Activated naive CD4-positive, alpha-beta T cell (primary cell): ENCODE measurements at places on chromosomes 1 and 21.

DNA sequence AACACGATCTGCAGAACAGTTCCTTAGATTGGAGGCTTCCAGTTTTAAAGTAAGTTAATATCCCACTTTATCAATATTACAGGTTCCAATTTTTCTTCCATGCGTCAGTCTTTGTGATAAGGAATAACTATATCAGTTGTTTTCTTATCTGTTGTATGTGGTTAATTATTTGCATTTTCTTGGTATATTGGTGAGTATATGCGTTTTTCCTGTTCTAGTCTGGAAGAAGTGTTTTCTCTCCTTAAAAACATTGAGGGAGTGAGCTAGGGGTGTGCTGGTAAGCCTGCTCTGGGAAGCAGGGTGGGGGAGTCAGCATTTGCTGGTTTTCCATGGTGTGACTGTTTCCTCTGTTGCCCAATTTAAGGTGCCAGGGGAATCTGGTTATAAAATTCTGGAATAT, 50.2 kb upstream of the KIF1B start:
- DNase-seq: no peak

- DNase-seq: no peak
These were observed 51.1 kb downstream of the SLC16A1 start for GRCh38 chr1:112904831-112905261.

- no peak for DNase-seq
These were observed 126.9 kb upstream of the ETS2 start for GRCh38 chr21:38678827-38679226.

GRCh38 chr21:41052820-41053555, 115.0 kb upstream of the BACE2 start:
- no peak for DNase-seq

- DNase-seq: no peak
These were observed 23.4 kb downstream of the DYNLT5 start for GRCh38 chr1:66775646-66776045.

- no peak for DNase-seq
These were observed 20.6 kb downstream of the STUM start for GRCh38 chr1:226568975-226569741.

DNA sequence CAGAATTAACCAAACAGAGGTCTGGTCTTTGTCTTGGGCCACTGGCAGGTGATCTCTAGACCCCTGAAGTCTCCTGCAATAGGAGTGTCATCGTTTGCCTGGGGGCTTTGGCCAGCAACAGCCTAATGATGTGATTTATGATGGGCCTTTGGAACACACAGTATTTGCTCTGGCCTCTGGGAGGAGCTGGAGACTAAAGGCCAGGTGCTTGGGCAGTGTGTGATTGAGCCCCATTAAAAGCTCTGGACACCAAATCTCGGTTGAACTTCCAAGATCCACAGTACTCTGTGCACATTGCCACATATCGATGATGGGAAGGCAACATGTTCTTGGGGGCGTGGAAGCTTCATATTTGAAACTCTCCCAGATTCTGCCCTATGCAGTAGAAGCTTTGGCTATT, 32.0 kb upstream of the TLR5 start:
- no peak for DNase-seq

DNA sequence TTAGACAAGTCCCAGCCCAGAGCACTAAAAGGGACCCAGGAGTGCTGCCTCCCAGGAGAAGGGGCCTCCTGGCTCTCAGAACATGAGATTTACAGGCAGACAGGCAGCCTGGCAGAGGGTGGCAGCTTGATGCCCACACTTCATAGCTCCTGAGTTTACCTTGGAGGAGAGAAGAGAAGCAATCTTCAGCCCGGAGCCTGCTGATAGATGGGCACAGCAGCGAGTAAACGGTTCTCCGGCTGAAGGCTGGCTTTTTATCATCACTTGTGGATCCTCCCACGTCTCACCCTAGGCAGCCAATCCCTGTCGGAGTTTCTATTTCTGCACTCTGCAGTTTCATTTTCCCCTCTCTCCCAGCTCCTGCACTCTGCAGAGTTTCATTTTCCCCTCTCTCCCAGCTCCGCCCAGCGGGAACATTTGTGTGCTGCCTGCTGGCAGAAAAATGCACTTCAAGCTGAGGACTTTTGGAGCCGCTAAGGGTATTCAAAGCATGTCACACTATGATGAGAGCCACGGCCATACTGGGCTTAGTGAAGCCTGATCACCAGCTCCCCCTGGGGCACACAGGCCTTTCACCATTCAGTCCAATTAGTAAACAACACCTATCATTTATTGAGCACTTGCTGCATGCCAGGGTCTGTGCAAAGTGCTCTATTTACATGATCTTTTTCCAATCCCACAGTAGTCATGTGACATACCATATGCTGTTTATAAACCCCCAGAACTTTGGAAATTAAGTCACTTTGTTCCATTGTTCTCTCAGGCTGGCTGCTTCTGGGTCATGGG, at the start of gene IFI6:
TSS of gene IFI6 (minus strand) at position 229 of the 786 bp plus-strand sequence. CDS start 2,878 bp downstream, outside the sequence.
- peak; percentile 15 for DNase-seq

DNA sequence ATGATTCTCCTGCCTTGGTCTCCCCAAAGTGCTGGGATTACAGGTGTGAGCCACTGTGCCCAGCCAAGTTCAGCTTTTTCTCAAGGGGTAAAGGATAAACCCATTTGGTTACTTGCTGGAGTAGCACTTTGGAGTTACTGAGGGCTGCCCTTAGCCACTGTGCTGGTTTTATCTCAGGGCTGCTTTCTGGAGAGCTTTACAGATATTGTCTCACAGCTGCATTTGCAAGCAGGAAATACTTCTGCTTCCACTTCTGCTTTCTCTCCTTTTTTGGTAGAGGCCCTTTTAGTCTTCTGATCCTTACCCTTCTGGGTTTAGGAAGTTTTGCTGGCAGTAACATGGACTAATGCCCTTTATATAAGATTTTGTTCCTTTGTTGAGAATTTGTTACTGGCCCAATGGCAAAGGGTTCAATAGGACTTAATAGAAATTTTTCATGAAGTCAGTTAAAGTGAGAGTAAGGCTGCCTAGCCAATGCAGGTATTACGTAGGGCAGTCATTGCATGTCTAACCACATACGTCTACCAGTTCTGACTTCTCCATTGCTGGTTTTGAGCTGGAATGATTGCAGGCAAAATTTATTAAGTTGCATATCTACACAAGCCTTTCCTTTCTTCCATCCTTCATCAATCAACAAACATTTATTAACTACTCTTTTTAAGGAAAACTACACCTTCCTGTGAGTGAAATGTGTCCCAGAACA, 24.4 kb downstream of the CAP1 start:
- DNase-seq: no peak

DNA sequence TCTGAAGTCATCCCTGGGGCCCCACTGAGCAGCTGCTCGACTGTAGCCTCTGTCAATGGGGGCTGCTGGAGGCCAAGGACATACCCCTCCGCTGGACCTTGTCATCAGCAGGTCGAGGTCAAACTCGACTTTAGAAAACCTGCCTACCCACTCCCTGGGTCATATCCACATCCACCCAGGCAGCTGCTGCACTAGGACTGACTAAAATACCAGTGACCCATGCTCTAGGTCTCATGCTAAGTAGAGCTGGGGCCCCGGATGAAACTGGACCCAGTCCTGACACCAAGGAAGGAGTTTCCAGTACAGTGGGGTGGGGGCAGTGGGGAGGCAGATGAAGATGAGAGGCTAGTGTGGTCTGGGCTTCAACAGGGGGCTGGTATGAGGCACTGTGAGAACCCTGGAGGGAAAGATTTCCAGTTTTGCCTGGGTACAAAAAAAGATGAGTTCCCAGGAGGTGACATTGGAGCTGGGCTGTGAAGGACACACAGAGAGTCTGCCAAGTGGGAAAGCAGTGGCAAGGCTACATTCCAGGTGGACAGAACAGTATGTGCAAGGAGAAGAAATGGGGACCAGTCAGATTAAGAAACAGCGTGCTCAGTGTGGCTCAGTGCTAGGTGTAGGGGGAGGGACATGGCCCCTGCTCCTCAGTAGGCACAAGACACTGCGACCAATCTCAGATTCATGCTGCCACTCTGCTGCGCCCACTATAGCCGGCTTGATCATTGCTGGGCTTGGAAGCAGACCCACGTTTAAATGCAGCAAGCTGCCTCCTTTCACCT, 12.4 kb downstream of the SLC2A1 start:
- no peak for DNase-seq

GRCh38 chr1:119885903-119886783, 10.2 kb downstream of the ADAM30 start:
- peak; percentile 18 for DNase-seq

DNA sequence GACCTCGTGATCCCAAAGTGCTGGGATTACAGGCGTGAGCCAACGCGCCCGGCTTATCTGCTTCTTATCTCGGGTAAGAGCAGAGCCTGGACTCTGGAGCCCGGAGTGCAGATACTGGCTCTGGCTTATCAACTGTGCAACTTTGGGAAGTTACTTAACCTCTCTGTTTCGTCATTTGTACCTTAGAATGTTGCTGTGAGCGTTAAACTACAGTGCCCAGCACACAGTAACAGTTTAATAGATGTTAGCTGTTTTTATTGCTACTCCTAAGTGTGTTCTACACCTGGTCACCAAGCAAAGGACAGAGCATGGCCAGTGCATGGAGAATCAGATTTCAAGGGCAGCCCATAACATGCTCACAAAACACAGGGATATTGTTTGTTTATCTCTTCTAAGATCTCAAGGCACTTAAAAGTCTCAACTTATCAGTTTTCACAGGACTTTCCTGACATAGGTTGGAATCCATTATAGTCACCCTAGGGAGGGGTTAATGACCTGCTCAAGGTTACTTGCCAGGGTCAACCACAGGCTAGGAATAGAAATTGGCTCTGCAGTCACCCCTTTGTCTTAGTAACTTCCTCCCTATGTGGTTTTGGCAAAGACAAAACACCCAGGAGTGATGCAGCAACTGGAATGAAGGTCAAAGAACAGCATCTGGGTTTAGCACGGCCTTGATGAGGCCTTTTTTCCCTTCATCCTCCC, 22.5 kb upstream of the SRP9 start:
- no peak for DNase-seq

GRCh38 chr1:171666114-171666769, 13.8 kb upstream of the MYOC start:
- DNase-seq: no peak

- no peak for DNase-seq
These were observed 33.2 kb upstream of the EPHA8 start for GRCh38 chr1:22529901-22530621.

GRCh38 chr21:37742532-37742931, 173.7 kb downstream of the KCNJ6 start:
- no peak for DNase-seq

DNA sequence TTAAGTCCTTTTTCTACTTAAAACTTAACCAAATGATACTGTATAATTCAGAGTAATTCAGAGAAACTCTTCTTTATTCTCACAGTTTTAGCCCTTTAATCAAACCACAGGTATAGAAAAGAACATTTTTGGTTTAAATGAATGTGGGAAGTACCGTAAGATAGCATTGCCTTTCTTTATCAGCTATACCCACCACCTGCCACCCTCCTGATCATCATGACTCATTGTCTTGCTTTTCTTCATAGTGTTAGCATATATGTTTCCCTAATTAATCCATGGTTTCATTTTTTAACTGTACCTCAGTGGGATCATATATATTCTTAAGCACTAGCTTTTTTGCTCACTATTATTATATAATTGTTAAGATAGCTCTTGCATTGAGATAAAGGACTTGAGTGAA, 27.5 kb upstream of the ANGPTL1 start:
- no peak for DNase-seq

GRCh38 chr1:2642131-2642559, 9.3 kb upstream of the MMEL1 start:
- no peak for DNase-seq

DNA sequence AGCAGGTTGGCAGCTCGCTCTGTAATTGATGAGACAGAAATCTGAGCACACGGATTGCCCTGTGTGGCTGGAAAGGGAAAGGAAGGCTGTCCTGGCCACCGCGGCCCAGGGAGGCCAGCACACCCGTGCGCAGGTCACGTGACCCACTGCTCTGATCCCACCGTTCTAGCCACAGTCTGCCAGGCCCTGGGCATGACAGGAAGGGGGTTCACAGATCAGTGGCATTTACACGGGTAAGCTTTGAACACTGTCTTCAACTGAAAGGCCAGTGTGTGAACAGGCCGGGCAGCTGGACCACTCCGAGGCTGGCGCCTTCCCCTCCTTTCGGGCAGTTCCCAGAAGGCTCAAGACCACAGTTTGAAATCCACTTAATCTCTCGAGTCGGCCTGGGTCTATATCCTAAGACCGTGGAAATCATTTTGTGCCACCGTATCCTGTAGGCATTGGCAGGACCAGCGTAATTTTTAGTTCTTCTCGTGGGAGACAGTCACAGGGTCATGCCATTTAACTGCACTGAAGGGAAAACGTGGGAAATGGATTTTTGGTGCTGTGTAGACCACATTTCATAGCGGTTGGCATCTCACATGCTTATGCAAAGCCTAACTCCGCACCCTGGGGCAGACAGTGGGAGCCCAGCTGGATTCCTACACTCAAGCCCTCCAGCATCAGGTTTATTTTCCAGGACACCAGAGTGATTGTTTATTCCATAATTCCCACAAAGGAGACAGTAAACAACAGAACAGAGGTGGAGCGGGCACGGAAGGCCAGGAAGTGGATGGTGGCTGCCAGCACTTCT, 3.1 kb upstream of the ADARB1 start:
- DNase-seq: no peak

DNA sequence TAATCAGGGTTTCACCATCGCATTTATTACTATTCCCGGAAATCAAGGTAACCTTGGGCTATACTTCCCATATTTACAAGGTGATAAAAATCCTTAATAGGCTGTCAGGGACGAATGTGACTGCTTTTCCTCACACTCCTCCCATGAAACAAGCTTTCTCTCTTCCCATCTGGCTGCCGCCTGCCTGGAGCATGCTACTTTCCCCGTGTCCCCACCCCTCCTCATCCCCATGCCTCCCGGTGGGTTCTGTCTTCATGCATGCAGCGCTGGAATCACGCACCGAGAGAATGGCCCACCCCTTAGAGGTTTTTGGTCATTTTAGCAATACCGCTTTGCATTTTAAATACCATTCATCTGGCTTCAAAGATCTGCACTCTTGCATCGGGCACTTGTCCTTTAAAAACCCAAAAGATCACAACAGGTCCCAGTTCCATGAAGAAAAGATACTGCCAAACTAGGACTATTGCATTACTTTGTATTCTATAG, 339.1 kb downstream of the NTNG1 start:
- DNase-seq: no peak
